Bronchial epithelial cell (primary cell): ENCODE measurements at places on chromosomes 3 and 15.
A peak's percentile ranks its signal among the peaks of the same experiment; 100 is the strongest.

DNA sequence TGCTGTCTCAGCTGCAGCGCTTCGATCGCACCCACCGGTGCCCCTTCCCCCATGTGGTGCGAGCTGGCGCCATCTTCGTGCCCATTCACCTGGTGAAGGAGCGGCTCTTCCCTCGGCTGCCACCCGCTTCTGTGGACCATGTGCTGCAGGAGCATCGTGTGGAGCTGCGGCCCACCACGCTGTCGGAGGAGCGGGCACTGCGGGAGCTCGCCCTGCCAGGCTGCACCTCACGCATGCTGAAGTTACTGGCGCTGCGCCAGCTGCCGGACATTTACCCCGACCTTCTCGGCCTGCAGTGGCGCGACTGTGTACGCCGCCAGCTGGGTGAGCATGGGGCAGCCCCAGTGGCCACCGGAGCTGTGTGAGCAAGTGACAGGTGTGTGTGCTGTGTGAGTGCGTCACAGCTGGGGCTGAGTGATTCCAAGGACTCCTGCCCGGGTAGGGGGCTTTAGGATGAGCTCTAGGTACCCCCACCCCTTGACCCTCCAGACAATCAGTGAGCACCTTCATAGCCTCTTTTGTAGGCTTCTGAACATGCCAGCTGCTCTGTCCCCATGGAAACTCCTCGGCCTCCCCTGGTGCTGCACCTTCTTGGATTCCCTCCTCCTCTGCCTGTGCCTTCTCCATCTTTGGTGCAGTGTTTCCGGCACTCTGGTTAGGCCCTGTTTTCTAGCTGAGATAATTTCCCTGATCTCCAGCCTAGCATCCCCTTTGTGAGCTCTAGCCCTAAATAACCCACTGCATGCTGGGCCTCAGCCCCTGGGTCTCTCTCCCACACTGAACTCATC, 7.0 kb downstream of the C15orf39 start:
- no peak for DNase-seq

- no peak for DNase-seq
Measured at GRCh38 chr15:24752354-24752753, 76.8 kb downstream of the NPAP1 start.

DNA sequence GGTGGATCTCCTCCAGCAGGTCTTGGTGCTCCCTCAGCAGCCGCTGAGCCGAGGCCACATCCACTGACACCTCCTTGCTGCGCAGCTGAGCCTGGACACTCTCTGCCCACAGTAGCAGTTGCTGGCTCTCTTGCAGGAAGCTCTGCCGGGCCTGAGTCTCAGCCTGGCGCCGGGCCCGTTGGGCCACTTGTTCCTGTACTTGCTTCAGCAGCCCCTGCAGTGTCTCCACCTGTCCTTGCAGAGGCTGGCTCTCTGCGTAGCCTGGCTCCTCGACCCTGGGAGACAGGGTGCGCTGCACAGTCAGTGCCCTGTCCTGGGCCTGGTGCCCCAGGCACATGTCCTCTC, 15.5 kb downstream of the SPTBN5 start:
- no peak for DNase-seq

DNA sequence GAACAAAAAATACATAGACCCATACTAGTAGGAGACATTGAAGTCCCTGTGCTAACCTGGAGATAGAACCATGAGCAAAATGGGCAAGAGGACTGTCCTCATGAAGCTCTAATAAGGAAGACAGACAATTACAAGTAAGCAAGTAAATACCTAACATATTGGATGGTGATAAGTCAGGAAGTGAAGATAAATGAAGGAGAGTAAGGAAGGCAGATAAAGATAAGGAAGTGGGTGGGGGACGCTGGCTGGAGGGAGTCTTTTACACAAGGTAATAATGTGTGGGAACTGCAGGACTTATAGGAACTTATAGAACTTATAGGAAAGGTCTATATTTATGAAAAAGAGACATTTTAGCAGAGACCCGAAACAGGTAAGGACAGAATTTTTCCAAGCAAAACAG, 148.9 kb upstream of the ABI3BP start:
- no peak for DNase-seq

- DNase-seq: no peak
Measured at GRCh38 chr15:46365572-46365971, 730.7 kb downstream of the SQOR start.

GRCh38 chr15:82789491-82789890, 16.4 kb downstream of the FSD2 start:
- no peak for DNase-seq

DNA sequence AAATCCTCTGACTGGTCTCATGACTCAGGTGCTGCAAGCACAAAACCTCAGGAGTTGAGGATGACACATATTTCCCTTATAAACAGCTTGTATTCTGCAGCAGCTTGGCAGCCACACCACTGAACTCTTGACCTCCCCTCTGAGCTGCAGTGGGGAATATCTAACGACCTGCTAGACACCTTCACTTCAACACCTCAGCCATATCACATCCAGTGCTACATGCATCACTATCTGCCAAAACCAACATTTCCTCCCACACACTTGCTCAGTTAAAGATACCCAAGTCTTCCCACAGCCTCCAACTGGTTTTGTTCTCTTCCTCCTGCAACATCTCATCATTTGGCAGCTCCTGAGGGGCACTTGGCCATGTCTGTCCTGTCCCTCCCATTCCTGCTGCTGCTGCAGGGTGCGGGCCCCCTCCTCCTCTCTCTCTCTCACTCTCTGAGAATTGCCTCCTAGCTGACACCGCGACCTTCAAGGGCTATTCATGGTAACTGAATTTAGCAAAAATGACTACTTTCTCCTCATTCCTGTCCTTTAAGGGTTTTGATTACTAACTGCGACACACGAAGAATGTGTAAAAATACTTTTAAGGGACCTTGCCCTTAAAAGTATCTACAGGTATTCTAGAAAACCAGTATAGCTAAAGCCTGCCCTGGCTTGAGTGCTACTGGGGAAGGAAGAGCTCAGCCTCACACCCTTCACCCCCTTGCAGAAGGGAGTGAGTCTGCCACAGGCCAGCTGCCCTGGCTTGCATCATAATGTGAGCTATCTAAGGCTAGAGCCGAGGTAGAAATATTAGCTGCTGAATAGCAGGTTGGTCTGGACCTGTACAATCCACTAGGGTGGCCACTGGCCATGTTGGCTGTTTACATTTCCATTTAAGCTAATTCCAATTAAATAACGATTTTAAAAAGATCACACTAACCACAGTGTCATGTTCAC, 5.0 kb upstream of the CCR9 start:
- DNase-seq: peak; percentile 77

DNA sequence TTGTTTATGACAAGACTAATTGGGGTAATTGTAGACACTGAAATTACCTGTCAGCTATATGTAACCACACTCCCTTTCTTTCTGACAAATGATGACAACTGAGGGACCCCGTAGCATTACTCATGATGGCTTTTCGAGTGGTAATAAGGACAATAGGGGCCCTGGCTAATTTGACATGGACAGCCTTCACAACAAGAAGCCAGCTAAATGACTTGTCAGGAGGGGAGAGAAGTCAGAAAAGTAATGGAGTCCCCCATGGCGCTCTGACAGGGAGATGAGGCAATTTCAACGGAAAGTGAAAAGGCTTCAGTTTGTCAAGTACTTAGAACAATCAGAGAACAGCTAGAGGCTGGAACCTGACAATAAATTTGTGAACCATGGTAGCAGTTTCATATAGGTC, 177.3 kb downstream of the CDIN1 start:
- DNase-seq: no peak

DNA sequence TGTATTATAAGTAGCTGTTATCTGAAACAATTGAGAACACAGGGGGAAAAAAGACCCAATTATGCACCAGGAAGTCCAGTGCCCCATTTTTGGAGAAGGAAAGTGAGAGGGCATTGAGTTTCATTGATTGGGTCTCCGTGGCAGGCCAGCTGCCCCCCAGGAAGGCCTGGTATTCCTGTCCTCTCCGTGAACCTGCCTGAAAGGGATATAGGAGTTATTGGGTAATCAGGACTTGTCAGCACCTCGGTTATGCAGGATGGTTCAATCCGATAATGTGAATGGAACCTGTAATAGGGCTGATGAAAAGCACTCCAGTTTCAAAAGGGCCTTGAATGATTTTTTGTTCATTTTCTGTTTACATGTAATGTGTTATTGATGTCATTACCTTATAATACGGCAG, 122.0 kb upstream of the RARB start:
- peak; percentile 28 for DNase-seq

- peak; percentile 46 for DNase-seq
Measured at GRCh38 chr3:44568561-44568960, 13.6 kb downstream of the ZKSCAN7 start.

DNA sequence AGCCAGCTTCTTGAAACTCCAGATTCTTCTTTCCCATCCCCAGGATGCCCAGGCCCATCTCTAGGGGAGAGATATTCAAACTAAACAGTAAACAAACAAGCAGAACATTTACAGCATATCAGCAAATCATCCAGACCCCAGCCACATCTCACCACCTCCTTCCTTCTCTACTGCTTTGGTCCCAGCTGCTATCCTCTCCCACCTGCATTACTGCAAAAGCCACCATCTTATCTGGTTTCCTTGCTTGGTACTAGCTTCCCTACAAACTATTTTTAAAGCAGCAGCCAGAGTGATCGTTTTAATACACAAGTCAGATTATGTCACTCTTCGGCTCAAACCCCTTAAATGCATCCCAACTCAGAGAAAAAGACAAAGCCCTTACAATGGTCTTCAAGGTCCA, 4.8 kb downstream of the LYSMD2 start:
- DNase-seq: no peak
